ENCODE measurements at places on chromosomes 4 and X.

DNA sequence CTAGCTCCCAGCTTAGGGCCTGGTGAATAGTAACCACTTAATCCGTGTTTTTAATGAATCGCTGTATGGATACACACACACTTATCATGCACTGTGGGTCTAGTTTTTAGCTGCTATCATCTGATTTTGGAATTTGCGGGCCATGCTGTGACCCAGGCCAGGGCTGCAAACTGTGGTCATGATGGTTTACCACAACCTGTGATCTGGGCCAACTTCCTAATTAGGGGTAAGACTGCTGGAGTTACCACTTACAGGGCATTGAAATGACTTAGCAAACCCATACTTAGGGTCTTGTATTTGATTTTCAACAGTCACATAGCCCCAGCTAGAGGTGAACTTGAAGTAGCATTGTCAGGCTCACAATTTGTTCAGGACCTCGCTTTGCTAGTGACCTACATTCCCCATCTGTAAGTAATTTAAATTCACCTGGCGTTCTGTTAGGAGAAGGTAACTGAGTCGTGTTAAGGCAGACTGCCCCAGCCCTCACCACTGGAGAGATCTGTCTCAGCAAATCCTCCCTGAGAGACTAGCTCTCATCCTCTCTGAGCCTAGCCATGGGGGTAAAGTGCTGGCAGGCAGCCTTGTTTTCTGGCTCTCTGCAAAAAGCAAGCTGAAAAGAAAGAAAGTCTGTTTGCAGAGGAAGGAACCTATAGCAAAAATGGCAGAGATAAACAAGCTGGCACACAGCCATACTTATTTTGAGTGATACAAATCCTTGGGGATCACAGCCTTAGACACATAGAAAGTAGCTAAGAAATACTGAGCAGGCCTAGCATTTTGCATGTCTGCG is 33.8 kb upstream of the EGFL6 start:
- no peak overlapping the region for H3K4me3 ChIP-seq
- H3K27ac ChIP-seq, result no peak overlapping the region
- no peaks in the 10 kb centered on the region for H3K36me3 ChIP-seq
- no peak for DNase-seq

- no peaks in the 10 kb centered on the region for H3K27me3 ChIP-seq
- no peak for DNase-seq
- peaks cover 3% of the 10 kb centered on the region for H3K36me3 ChIP-seq
- H3K4me3 ChIP-seq, result no peak overlapping the region
- no peak overlapping the region for H3K27ac ChIP-seq
Measured at GRCh38 chr4:75686346-75686745, 13.1 kb upstream of the G3BP2 start.

- H3K27ac ChIP-seq, result no peak overlapping the region
- H3K36me3 ChIP-seq, result no peaks in the 10 kb centered on the region
- H3K4me1 ChIP-seq, result no peaks in the 10 kb centered on the region
- H3K27me3 ChIP-seq, result no peaks in the 10 kb centered on the region
Measured at GRCh38 chrX:118480172-118480571, 15.4 kb upstream of the DOCK11 start.

DNA sequence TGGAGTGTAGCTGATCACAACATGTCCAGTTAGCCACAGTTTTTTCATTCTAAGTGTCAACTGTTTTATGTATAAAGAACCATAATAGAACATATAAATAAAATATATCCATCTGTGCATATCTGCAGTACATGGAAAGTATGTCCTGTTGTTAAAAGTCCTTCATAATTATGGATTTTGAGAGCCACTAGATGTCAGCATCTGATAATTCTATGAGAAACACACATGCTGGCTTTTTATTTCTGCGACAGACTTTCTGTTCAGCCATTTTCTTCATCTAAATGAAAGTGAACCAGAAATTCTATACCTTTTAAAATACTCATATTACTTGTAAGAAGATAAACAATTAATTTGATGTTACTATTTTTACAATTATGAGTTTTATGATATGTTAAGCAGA is 251.5 kb downstream of the GPM6A start:
- DNase-seq, result no peak
- no peaks in the 10 kb centered on the region for H3K36me3 ChIP-seq
- no peaks in the 10 kb centered on the region for H3K27me3 ChIP-seq
- H3K4me1 ChIP-seq, result no peaks in the 10 kb centered on the region
- no peak overlapping the region for H3K4me3 ChIP-seq

DNA sequence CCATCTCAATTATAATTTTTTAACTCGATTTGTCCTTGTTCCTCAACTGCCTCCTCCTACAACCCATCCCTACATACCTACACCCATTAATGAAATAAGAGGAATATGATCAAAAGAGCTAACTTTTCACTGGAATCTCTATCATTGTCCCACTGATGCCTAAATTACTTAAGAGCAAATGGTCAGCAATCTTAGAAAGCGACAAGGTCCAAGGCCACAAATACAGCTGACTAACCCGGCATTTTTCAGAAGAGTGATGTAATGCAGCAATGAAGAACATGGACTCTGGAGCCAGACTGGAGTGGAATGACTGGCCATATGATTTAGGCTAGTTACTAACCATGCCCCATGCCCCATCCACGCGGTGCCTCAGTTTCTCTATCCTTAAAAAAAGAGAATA is 56.2 kb downstream of the PPA2 start:
- peaks cover 2% of the 10 kb centered on the region for H3K4me1 ChIP-seq
- no peak for DNase-seq
- no peaks in the 10 kb centered on the region for H3K27me3 ChIP-seq
- no peak overlapping the region for H3K4me3 ChIP-seq
- no peak overlapping the region for H3K27ac ChIP-seq

DNA sequence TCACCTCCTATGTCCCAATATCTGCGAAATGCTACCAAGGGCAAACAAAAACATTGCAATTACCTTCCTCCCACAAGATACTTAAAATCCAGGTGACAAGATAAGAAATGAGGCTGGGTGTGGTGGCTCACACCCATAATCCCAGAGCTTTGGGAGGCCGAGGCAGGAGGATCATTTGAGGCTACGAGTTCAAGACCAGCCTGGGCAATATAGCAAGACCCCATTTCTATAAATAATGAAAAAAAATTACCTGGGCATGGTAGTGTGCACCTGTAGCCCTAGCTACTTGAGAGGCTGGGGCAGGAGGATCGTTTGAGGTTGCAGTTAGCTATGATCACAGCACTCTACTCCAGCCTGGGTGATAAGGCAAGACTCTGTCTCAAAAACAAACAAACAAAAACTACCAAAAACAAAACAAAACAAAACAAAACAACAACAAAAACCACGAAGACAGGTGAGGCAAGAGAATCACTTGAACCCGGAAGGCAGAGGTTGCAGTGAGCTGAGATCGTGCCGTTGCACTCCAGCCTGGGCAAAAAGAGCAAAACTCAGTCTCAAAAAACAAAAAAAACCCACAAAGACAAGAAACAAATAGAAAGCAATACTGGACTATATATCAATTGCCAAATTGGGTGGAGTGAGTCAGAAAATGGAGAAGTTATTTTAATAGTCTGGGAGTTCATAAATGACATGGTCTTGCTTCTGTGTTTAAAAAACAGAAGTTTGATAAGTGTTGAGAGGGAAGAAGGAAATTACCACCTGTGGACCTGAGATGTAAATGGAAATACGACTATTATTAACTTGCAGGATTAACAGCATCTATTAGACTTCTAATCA is 176.5 kb downstream of the FBXW7 start:
- H3K4me3 ChIP-seq, result no peak overlapping the region
- DNase-seq, result no peak
- H3K36me3 ChIP-seq, result peaks cover 7% of the 10 kb centered on the region
- peaks cover 10% of the 10 kb centered on the region for H3K4me1 ChIP-seq
- H3K27me3 ChIP-seq, result no peaks in the 10 kb centered on the region
- no peak overlapping the region for H3K27ac ChIP-seq

GRCh38 chrX:9369802-9370291 is 95.0 kb upstream of the TBL1X start:
- DNase-seq, result peak; percentile 38
- peaks cover 16% of the 10 kb centered on the region for H3K4me1 ChIP-seq
- H3K36me3 ChIP-seq, result no peaks in the 10 kb centered on the region
- H3K27me3 ChIP-seq, result peaks cover 2% of the 10 kb centered on the region
- H3K27ac ChIP-seq, result no peak overlapping the region

DNA sequence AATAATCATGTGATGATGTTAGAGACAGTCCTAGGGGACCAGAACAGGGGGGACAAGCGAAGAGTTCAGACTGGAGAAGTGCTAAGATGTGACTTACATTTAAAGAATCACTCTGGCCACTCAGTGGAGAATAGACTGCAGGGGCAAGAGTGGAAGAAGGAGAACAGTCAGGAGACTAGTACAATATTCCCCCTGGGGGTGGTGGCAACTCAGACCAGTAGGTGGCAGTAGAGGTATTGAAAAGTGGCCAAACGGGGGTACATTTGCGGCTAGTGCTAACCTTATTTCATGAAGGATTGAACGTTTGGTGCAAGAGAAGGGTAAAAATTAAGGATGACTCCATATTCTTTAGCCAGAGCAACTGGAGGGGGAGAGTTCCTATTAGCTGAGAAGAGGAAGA is 2.7 kb upstream of the BMX start:
- H3K36me3 ChIP-seq, result no peaks in the 10 kb centered on the region
- DNase-seq, result peak; percentile 4
- peaks cover 18% of the 10 kb centered on the region for H3K27me3 ChIP-seq
- peaks cover 5% of the 10 kb centered on the region for H3K4me1 ChIP-seq
- no peak overlapping the region for H3K27ac ChIP-seq

GRCh38 chr4:162837679-162838078 is 329.0 kb downstream of the NAF1 start:
- H3K36me3 ChIP-seq, result no peaks in the 10 kb centered on the region
- no peak overlapping the region for H3K27ac ChIP-seq
- H3K4me1 ChIP-seq, result no peaks in the 10 kb centered on the region
- H3K4me3 ChIP-seq, result no peak overlapping the region
- H3K27me3 ChIP-seq, result no peaks in the 10 kb centered on the region

DNA sequence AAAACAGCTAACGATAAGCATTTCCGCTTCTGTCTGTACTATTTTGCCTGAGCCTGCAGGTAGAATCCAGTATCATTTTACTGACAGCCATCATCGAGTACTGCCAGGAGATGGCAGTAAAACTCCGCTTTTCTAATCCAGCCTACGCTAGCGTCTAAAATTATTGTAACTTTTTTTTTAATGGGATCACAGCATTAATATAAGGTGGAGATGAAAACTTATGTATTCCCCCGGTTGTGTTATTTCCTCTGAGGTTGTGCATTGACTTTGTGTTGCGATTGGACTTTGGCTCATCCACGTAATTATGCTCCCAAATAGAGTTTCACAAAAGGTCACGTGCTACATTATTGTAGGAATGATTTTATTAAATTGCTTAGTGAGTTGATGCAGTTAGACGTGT is 248.1 kb downstream of the C4orf33 start:
- no peaks in the 10 kb centered on the region for H3K4me1 ChIP-seq
- H3K27me3 ChIP-seq, result no peaks in the 10 kb centered on the region
- no peaks in the 10 kb centered on the region for H3K36me3 ChIP-seq

DNA sequence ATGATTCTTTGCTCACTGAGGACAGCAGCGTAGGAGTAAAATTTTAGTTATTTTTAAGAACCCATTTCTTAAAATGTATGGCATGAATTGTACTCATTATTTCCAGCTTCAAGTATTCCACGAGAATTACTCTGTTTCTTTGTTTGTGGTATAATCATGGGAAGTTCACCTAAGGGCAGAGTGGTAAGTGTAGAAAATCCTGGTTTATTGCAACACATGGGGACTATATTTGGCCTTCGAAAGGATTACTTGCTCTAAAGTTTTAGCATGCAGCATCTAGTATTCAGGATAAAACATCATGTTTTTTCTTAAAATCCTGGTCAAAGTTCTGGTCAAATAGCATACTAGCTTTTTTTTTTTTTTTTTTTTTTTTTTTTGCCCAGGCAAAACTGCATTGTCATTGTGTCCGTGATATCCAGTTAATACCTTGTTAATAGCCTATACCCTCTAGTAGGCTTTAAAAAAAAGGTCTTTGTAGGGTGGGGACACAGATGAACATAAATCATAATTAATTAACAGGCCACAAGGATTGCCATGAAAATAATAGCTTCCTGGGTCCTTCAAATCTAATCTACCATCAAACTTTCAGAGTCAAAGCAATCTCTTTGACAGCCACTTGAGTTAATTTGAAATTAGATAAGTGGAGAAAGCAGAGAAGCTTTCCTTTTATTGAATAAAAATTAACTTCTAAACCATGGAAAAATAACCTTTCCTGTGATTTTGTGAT is 44.6 kb upstream of the VEGFC start:
- peaks cover 4% of the 10 kb centered on the region for H3K4me1 ChIP-seq
- H3K36me3 ChIP-seq, result no peaks in the 10 kb centered on the region
- H3K27me3 ChIP-seq, result no peaks in the 10 kb centered on the region
- H3K27ac ChIP-seq, result no peak overlapping the region

- H3K4me3 ChIP-seq, result peak overlapping the region; percentile 50
- DNase-seq, result peak; percentile 49
- H3K27ac ChIP-seq, result peak overlapping the region; percentile 83
- peaks cover 5% of the 10 kb centered on the region for H3K4me1 ChIP-seq
- H3K36me3 ChIP-seq, result no peaks in the 10 kb centered on the region
Measured at GRCh38 chr4:54547299-54548097, 110.3 kb upstream of the KIT start.

DNA sequence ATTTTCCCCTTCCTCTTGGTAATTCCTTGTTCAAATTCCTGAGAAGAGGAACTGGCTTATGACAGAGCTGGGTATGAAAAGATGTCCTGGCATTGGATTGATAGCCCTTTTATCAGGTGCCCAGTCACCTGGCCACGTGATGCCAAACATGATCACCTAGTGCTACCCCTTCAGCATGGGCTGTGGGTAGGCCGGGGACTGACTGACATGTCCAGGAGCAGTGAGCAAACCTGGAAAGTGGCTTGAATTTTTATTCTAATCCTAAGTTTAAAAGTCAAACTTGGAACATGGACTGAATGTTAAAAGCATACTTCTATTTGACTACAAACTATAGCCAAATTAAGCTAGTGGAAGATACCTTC is 99.7 kb upstream of the CXCL13 start:
- H3K36me3 ChIP-seq, result no peaks in the 10 kb centered on the region
- H3K4me1 ChIP-seq, result no peaks in the 10 kb centered on the region
- peaks cover 4% of the 10 kb centered on the region for H3K27me3 ChIP-seq
- no peak overlapping the region for H3K4me3 ChIP-seq
- no peak for DNase-seq

DNA sequence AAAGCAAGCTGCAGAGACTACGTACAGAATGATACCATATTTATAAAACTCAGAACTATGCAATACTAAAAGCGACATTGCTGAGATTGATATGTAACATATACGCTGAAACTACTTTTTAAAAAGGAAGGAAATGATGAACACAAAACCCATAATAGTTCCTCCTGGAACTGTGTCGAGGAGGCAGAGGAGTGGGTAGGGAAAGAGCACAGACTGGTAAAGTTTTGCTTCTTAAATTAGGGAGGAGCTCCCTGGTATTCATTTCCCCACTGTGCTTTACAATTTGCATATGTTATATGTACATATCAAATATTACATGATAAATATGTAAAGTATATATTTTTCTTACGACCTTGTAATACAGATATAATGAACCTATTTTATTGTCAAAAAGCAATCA is 13.9 kb downstream of the UFSP2 start:
- H3K36me3 ChIP-seq, result peaks cover 32% of the 10 kb centered on the region
- no peaks in the 10 kb centered on the region for H3K4me1 ChIP-seq
- no peak for DNase-seq
- H3K27ac ChIP-seq, result no peak overlapping the region
- H3K4me3 ChIP-seq, result no peak overlapping the region

- H3K4me3 ChIP-seq, result no peak overlapping the region
- H3K4me1 ChIP-seq, result peaks cover 6% of the 10 kb centered on the region
- peaks cover 3% of the 10 kb centered on the region for H3K36me3 ChIP-seq
- no peak overlapping the region for H3K27ac ChIP-seq
- peaks cover 53% of the 10 kb centered on the region for H3K27me3 ChIP-seq
- DNase-seq, result no peak
Measured at GRCh38 chr4:575281-576141, 584 bp downstream of the TMEM271 start.
